Cardiac muscle cell (in vitro differentiated cells and primary cell): ENCODE measurements at places on chromosomes 13 and 19. TPM values are rescaled to one million over a fixed set of nuclear protein-coding genes. Genes with fewer than 3 reads are reported as not detected.

GRCh38 chr19:16595097-16595496, 22.9 kb upstream of the SLC35E1 start:
- no peak for DNase-seq

DNA sequence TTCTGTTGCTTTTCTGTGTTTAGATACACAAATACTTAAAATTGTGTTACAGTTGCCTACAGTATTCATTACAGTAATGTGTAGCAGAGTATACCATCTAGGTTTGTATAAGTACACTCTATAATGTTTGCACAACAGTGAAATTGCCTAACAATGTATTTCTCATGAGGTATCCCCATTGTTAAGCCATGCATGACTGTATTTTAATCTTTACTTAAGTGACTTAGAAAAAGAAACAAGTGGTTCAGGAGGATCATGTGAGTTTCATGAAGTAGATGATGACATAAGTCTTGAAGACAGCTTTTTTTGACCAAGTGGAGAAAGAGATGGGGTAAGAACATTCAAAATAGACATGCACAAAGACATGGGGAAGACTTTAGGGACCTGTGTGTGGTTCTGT, 8.4 kb upstream of the KCTD4 start:
- DNase-seq, result peak; percentile 57

Gene POU2F2
- not detected in 2 replicates for total RNA-seq

Gene DYRK1B
- total RNA-seq, result 19.2 and 28.6 TPM in 2 replicates

Gene ZNF66
- 5.0 and 5.5 TPM in 2 replicates for total RNA-seq

DNA sequence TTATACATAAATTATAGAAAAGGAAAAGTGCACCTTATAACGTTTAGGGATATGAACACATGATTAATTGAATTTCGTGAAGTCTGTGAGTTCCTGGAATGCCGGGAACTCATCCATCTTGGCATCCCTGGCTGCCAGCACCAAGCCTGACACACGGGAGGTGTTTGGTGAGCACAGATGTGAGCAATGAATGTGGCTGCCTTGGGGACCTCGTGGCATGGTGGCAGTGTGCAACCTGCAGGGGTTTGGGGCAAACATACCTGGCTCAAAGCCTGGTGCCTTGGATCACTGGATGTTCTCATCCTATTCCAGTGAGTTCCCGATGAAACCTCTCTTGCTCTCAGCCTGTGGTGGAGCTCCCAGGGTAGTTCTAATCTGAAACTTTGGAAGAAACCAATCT, 10.4 kb upstream of the MAP2K2 start:
- no peak for DNase-seq

DNA sequence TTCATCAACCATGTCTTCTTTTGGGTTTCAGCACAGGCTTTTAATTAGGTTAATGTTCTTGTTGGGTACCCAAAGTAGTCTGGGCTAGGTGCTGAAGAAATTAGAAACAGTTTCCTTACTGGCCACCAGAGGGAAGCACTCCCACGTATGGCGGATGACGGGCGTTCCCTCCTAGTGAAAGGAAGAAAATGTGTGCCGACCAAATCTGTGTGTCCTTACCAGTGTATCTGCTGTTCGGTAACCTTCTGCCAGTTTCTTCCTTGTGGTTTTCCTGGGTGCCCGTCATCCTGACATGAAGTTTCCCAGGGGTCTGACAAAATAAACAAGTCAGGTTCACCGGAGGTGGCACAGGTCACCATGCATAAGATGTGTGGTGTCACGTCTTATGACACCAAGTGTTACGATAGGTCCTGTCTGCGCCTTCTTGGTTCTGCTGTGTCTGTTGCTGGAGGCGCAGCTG, 6.0 kb upstream of the WDR88 start:
- peak; percentile 69 for DNase-seq
